ENCODE measurements at places on chromosomes 1 and 21.

DNA sequence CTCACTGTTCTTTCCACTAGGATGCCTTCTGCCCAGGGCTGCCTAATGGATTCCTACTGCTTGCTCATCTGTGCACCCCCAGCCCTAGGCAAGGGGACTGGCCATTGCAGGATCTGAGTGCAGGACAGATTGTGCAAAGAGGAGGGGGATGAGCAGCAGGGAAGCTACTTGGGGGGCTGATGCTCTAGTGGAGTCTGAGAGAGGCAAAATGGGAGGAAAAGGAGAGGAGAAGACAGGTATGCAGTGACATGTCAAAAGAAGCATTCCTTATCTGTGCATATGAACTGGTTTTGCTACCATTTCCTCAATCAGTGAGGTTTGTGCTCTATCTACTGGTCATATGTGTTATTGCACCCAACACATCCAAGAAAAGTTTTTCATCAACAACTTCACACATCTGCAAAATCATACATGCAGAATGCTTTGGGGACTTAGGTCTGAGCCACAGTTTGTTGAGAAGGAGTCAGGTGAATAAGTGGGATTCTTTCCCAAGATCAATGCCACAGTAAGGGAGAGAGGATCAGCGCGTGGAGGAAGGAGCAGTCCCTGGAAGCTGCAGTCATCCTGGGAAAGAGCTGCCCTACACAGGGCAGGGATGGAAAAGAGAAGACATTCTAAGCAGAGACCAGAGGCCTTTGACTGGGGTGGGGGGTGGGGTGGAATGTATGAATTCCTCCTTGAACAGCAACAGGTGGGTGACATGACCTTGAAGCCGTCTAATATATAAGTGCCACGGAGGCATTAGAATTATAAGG lies 14.4 kb downstream of the SLC5A9 start:
- no peak for DNase-seq

GRCh38 chr1:234898455-234899033 lies 230.1 kb downstream of the TOMM20 start:
- DNase-seq, result no peak

DNA sequence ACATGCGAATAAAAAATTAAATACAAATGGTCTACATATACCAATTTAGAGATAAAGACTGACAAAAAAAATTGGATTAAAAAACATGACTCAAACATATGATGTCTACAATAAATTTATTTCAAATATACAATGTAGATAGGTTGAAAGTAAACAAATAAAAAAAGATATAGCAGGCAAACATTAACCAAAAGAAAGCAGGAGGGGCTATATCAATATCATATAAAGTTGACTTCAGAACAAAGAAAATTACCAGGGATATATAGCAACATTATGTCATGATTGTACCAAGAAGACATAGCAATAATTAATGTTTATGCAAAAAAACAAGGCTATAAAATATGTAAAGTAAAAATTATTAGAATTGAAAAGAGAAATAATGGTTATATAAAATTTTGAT lies 49.9 kb upstream of the INSL5 start:
- DNase-seq, result no peak

DNA sequence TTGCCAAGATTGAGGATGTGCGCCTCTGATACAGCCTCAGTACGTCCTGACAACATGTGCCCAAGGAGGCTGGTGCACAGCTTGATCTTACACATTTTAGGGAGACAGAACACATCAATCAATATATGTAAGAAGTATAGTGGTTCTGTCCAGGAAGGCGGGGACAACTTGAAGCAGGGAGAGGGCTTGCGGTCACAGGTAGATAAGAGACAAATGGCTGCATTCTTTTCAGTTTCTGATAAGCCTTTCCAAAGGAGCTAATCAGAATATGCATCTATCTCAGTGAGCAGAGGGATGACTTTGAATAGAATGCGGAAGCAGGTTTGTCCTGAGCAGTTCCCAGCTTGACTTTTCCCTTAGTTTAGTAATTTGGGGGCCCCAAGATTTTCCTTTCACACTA lies 10.2 kb downstream of the DHCR24 start:
- no peak for DNase-seq

DNA sequence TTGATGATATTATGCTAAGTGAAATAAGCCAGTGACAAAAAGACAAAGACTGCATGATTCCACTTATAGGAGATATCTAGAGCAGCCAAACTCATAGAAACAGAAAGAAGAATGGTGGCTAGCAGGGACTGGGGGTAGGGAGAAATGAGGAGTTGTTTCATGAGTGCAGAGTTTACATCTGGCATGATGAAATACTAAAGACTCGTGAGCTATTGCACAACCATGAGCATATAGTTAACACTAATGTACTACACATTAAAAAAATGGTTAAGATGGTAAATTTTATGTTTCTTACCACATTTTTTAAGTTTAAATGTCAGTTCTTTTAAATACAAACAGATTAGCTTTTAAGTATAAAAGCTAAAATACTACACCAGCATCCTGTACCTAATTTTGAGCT lies 57.8 kb downstream of the ESRRG start:
- no peak for DNase-seq

DNA sequence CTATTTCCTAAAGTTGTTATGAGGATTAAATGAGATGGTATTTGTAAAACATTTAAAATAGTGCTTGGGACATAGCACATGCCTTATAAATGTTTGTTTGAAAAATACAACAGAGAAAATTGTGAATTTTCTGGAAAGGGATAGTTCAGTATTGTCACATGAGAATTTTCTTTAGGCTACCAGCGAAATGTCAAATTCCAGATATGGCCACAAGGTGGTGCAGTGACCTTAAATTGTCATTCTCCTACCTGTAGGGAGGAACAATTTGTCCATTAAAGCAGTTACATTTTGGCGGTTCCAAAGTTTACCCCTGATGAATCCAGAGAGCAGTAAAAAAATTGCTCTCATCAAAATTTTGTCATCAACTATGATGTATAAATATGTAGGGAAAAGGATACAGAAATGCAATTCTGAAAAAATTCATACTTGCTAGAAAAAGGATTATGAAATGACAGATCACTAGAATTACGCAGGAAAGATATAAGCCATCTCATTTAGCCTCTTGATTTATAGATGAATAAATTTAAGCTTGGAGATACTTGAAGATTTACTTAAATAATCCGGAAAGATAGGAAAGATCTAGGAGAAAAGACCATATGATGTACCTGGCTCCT lies 50.2 kb upstream of the TSHB start:
- peak; percentile 57 for DNase-seq

DNA sequence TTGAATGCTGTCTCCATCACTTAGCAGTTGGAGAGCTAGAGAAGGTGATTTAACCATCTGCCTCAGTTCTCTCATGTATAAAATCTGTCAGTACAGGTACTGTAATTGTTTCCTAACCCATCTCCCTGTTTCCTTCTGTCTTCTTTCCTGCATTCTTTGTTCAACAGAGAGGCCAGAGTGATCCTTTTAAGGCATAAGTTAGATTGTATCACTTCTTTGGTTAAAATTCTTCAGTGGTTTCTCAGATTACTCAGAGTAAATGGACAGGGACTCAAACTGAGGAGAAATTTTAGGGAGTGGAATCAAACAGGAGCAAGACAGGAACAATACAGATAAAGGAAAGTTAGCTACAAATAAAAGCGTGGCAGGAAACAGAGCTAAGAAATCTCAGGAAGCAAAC lies 45.2 kb upstream of the SSX2IP start:
- DNase-seq, result no peak

GRCh38 chr1:14778898-14779865 lies 180.7 kb downstream of the KAZN start:
- DNase-seq, result no peak

- no peak for DNase-seq
Observed at GRCh38 chr1:10308001-10308400, 90.9 kb upstream of the PGD start.

- no peak for DNase-seq
Observed at GRCh38 chr1:57424231-57425027, 569 bp upstream of the DAB1 start.

DNA sequence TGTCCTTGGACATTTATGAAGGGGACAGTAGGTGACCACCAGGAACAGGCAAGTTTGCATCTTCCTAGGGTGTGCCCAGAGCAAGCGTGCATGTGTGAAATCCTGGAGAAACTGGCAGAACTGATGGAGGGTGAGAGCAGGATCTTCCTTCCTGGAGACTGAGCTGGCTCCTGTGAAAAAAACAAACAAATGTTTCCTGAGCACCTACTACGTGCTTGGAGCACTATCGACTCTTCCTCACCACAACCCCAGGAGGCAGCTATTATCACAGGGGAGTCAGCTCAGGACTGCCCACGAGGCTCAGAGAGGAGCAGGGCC lies 1.5 kb upstream of the EDN2 start:
- DNase-seq, result no peak

- DNase-seq, result peak; percentile 65
Observed at GRCh38 chr1:3553166-3553939, 58.0 kb downstream of the MEGF6 start.

- DNase-seq, result no peak
Observed at GRCh38 chr1:49424782-49425181, 599.0 kb downstream of the AGBL4 start.

DNA sequence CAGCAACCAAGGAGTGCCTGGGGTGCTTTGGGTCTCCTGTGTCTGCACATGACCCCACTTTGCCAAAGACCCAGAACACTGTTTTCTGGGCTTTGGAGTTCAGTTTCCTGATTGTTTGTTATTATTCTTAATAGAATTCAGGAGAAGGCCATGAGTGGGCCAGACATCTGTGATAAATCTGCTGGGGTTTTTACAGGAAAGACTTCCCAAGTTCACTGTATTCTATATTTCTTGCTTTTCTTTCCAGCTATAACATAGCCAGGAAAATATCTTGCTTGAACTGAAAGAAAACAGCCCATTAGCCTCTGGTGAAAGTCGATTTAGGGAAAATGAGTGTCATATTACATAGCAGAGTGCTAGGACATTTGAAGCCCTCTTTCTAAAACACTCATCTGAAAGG lies 345.1 kb upstream of the USP24 start:
- DNase-seq, result no peak

DNA sequence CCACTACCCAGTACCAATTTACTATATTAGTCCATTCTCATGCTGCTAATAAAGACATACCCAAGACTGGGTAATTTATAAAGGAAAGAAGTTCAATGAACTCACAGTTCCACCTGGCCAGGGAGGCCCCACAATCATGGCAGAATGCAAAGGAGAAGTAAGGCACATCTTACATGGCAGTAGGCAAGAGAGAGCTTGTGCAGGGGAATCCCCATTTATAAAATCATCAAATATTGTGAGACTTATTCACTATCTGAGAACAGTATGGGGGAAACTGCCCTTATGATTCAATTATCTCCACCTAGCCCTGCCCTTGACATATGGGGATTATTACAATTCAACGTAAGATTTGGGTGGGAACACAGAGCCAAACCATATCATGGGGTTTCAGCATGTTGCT lies 6.4 kb downstream of the CD58 start:
- DNase-seq, result no peak

DNA sequence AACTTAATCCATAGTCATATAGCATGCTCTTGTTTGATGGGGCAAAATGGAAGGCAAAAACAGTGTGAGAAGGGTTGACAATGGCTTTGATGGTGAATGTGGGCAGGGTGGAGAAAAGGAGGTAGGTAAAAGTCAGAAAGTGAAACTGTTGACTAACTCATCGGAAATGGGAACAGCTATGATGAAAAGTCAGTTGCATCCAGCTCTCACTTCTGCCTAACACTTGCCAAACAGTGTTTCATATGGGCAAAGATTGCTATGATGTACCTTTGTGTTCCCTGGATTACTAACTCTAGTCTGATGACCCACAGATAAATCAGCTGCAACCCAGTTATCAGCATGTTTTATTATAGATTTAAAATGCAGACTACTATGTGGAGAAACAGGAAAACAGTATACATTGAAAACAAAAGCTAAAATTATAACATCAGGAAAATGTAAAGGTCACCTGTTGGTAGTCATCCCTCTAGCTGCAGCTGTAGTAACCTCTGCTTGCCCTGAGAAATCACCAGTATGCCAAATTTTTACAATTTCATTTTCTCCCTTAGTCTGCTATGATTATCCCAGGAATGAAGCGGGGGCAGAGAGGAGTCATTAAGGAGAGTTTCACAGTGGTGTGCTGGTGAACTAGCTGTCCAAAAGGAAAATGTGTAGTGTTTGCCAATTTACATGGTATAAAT lies 11.7 kb downstream of the TNFSF18 start:
- no peak for DNase-seq

GRCh38 chr1:169465281-169465680 lies 20.5 kb downstream of the SLC19A2 start:
- DNase-seq, result no peak

GRCh38 chr1:162398999-162399580 lies 12.8 kb downstream of the SH2D1B start:
- no peak for DNase-seq

DNA sequence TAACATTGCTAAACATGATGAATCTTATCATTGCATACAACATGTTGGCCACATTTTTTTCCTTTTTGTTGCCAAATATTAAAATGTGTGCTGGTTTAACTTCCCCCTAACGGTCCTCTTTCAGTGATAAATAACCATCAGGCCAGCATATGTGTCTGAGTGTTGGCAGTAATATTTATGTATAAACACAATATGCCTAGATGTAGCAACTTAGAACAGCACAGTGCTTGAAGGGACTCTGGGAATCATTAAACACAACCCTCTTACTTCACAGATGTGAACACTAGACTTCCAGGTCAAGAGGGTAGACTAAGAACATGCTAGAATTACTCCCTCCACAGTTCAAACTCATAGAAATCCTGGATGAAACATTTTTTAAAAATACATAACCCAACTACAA lies 581.8 kb downstream of the PLPP3 start:
- DNase-seq, result no peak

Measured in PC-9 (cell line).